Inflammatory macrophage treated with lipopolysaccharide for 4 hours (primary cell): ENCODE measurements at places on chromosomes 4 and X.
A peak's percentile ranks its signal among the peaks of the same experiment; 100 is the strongest.

GRCh38 chr4:99640676-99641075, 17.0 kb downstream of the C4orf54 start:
- no peak for DNase-seq

GRCh38 chr4:6974138-6974848, 64.7 kb downstream of the TBC1D14 start:
- DNase-seq = peak; percentile 83

DNA sequence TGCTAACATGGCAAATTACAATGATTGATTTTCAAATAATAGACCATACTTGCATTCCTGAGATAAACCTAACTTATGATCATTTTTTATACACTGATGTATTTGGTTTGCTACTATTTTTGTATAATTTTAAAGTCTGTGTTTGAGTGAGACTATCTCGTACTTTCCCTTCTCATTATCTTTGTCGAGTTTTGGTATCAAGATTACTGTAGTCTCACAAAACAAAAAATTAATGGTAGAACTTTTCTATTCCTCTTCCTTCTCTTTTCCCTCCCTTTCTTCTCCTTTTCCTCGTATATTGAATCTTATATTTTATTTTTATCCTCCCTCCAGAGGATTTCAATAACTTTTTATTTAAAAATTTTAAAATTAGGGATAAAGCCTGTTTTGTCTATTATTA, 41.5 kb downstream of the RGS12 start:
- DNase-seq = no peak

GRCh38 chr4:130703211-130703935, 1607.4 kb downstream of the C4orf33 start:
- DNase-seq = no peak

- no peak for DNase-seq
Measured at GRCh38 chrX:107135965-107136307, 17.3 kb upstream of the RBM41 start.

DNA sequence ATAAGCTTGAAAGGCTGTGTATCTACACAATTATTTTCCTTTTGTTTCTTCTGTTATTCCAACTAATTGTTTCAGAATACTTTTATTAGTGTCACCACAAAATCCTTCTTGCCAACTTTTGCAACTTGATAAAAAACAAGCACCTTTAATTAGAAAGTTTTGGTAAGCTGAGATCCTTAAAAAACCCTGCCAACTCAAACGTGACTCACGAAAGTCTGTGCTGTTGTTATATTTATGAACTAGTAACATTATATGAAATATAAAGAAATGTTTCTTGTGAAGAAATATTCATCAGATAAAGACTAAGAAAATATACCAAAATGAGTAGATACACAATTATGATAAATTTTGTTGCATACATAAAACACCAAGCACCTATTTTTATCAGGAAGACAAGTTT, 49.0 kb downstream of the HUWE1 start:
- no peak for DNase-seq

- DNase-seq = no peak
Measured at GRCh38 chr4:108003982-108004515, 14.4 kb downstream of the HADH start.

DNA sequence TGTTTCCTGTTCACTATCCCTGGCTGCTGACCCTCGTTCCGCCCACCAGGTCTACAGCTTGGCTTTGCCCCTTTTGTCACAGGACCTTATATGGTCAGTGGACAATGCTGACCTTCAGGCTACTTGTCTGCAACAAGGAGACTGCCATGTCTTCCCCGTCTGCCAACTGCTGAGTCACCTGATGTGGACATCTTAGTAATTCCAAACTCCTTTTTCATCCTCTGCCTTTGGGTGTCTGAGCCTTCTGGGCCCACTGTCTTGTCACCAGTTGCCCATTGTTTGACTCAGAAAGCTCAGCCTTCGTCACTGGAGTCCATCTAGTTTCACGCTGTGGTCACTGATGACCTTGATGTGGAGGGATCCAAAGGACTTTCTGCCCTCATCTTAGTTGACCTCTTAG, 30.2 kb downstream of the GPRIN3 start:
- peak; percentile 59 for DNase-seq

GRCh38 chr4:54146139-54146538, 46.2 kb downstream of the GSX2 start:
- no peak for DNase-seq
